NCI-H69 (cell line): ENCODE measurements at places on chromosomes 4 and X.
A peak's percentile ranks its signal among the peaks of the same experiment; 100 is the strongest.

GRCh38 chrX:43493756-43494155 is 162.3 kb upstream of the MAOA start:
- DNase-seq: no peak

- peak; percentile 70 for DNase-seq
Measured at GRCh38 chrX:48025561-48025960, 18.8 kb downstream of the SPACA5 start.

- peak; percentile 37 for DNase-seq
Measured at GRCh38 chr4:96352051-96352517, 512.2 kb downstream of the PDHA2 start.

GRCh38 chrX:40996886-40997530 is 88.2 kb upstream of the USP9X start:
- DNase-seq: peak; percentile 61

GRCh38 chr4:11106190-11106589 is 322.5 kb downstream of the HS3ST1 start:
- DNase-seq: no peak

DNA sequence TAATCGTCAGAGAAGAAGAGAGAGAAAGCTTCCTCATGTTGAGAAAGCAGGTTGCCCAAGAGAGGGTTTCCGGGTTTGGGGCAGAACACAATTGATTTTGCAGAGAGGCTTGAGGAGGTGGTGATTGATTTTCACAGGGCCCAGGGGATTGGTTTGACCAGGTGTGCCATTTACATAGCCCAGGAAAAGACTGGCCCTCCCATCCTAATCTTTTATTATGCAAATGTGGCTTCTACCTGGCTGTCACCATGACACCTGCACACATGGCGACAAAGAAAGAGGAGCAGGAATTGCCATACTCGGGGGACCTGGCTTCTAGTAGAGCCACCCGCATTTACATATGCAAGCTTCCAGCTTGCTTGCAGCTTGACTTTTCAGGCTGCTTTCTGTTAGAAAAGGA is 405.3 kb downstream of the PPP4R3C start:
- peak; percentile 40 for DNase-seq

DNA sequence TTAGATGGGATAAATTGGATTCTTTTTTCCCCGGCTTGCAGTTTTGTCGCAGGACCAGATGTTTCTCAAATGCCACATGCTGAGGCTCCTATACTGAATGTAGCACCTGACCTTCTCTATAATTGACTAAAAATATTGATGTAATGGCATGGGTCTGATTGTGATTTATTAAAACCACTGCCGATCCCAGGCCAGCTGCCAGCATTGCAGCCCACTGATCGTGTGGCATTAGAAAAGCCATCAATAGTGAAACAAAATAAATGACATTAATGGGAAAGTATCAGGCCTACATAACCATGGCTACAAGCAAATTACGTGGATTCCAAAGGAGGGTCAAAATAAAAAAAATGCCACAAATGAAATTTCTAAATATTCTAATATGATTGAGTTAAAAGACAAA is 98.7 kb downstream of the MAB21L2 start:
- peak; percentile 69 for DNase-seq

GRCh38 chr4:26076000-26076587 is 162.1 kb downstream of the SMIM20 start:
- no peak for DNase-seq

GRCh38 chrX:70979136-70979762 is 48.4 kb upstream of the SLC7A3 start:
- no peak for DNase-seq

- DNase-seq: no peak
Measured at GRCh38 chr4:74156521-74156920, 1.4 kb upstream of the MTHFD2L start.

DNA sequence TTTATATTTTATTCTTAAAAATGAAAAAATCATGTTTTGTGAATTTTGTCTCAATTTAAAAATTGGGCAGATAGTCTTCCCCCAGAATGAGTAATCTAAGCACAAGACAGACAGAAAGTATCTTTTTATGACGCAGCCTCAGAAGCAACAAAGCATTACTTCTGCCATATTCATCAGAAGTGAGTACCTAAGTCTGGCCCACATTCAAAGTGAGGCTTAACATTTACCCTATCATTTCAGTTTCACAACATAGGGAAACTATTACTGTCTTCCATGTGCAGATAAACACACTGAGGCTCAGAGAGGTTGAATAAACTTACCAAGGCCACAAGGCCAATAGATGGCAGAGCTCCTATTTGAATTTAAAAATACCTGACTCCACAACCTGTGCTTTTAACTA is 4.4 kb upstream of the PRDX4 start:
- DNase-seq: no peak

DNA sequence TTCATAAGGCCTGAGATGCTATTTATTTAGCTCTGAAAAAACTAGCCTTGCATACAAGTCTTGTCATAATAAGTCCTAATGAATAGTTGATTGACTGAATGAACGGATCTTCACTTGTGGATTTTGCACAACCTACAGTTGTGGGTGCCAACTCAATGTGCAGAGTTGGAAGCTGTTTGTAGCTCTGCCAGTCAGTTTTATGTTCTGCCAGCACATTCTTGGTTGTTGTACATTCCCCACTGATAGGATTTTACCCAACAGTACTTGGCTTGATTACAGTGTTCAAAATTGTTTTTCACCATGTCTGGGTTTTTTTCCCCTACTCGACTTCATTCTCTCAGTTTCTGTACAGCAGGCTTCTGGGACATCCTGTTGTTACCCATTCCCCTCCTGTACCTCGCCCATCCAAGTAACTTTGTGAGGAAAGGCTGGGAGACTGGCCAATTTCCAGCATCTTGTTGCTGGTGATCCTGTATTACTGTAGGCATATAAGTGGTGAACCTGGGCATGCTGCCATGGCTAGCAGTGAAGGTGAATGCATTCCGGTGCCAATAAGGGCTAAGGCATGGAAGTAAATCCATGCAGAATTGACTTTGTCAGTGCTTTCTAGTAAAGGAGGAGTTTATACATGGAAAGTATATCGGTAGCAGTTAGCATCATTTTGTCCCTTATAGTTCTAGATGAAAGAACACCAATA is 22.8 kb downstream of the IL1RAPL1 start:
- DNase-seq: peak; percentile 24

DNA sequence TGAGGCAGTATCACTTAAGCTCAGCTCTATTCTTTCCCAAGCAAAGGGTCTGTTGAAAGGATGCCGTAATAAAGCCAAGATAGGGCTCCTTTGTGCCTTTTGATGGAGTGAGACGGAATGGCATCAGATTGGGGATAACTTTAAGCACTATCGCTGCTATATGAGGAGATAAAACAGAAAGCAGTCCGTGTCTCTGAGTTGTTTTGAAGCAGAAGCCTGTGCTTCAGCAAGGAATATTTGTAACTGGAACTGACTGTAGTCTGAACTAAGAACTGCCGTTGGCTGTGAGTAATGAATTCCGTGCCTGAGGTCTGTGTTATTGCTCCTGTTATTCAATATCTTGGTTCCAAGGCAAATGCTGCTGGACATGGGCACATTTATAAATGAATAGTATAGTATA is 297.4 kb downstream of the ANKRD50 start:
- DNase-seq: no peak

DNA sequence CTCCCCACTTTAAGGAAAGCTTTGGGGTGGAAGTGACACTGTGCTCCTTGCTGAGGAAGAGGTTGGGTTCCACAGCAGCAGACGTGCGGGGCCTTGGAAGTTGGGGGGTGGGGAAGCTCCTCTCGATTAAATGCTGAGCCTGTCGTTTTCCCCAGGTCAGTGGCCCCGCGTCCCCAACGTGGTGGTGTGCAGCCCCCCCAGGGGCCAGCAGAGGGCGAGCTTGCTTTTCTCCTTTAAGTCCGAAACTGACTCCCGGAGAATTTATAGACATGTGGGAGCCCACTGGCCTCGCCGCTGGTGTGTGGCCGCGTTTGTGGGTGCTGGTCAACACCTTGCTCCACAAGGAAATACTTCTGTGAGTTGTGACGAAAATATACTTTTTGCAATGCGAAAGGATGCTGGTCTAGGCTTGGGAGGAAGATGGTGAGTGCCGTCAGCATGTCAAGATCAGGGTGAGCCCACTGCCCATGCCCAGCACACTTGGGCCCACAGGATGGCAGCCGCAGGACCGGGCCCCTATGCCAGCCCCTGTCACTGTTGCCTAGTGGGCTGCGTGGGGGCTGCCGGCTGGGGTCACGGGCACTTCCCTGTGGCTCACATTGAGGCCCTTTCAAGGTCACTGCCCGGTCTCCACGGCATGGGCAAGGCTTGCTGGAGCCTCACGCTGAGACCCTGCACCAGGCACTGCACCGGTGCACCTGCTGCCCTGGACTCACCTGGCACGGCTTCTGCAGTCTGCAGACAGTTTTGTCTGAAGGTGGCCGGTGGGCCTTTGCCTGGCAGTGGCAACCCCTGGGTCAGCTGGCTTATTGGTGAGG is 9.4 kb downstream of the UVSSA start:
- peak; percentile 42 for DNase-seq

DNA sequence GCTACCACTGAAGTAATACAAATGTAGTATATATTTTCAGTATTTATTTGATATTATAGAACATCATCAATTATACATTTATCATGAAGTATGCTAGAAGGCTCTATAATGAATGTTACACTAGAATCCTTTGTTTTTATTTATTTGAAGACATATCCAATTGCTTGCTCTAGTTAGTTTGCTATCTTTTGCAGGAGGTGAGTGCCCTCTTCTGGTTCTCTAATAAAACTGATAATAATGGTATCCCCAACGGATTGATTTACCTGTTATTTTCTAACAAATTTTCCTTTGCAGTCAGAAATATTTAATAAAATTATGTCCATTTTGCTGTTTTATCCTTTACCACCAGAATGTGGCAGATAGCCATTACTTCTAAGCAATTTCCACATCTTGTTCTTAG is 274.3 kb upstream of the TACR3 start:
- peak; percentile 42 for DNase-seq

DNA sequence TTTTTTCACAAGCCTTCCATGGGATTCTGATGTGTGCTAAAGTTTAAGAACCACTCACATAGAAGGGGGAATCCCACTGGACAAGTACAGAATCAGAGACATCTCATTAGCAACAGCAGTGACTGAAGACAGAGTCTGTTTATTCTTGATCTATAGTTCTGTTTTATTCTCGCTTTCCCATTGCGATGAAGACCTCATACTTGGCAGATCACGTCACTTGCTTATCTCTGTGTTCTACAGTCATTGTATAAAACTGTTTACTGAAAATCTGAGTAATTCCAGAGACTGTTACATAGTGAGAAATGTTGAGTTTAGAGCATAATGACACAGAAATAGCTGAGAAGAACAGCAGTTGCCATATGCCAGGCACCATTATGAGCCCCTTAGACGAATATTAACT is 185.5 kb downstream of the PTTG2 start:
- no peak for DNase-seq

DNA sequence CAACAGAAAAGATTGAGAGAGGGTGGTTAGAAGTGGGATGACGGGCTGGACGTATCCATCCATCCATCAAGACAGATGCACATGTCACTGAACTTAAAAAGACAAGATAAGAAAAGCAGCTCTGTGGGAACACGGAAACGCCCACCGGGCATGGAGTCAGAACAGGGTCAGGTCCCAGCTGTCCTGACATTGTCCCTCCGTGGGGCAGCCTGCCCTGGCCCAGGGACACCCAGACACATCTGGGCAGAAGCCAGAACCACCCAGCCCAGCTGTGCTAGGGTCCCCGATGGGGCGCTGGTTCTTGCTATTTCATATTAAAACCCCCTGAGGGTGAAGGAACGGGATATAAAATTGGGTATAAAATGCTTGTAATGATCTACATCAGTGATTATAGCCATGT is 88.5 kb downstream of the PPP2R2C start:
- no peak for DNase-seq

DNA sequence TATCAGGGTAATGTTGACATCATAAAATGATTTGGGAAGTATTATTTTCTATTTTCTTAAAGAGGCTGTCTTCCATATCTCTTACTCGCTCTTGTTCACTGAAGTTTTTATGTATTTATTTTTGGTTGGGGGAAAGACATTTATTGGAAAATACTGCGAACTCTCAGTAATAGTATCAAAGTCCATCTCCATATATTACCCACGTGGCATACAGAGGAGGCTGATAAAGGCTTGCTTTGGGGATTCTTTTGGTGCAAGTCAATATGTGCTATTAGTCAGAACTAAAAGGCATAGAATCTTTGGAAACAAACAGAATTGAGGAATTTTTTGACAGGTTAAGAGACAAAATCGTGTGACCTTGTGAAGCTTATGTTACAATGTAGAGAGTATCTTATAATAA is 101.3 kb downstream of the NYX start:
- no peak for DNase-seq

DNA sequence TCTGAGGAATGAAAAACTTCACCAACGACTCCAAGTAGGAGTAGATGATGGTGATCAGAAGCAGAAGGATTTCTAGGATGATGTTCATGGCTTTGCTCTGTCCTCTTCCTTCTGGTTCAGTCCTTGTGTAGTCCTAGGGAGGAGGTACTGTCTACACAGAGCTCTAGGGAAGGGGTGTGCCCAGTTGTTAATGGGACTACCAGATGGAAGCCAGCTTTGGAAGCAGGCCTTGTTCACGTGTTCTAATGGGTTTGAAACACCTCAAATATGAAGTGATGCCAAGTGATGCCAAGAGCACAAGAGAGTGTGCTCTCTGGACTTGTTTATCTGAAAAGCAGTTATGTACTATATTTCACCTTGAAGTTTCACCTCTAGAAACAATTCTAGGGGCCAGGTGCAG is at the start of gene HSD17B13:
HSD17B13 (minus strand) TSS at position 129 of the 400 bp plus-strand sequence; CDS start at position 88, 41 bp downstream.
- peak; percentile 93 for DNase-seq

DNA sequence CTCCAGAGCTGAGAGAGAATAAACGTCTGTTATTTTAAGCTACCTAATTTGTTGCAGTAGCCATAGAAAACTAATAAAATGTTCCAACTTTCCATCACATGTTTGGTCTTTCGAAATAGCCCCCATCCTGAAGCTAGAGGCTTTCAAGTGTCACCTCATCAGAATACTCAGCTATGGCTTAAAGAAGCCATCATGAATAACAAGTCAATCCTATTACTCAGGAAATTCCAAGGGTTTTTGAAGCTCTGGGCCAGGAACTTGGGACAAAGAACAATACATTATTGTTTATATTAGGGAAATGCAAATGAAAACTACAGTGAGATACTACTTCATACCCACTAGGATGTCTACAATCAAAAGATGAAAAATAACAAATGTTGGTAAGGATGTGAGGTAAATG is 42.2 kb downstream of the TBCK start:
- DNase-seq: no peak

- no peak for DNase-seq
Measured at GRCh38 chr4:1956631-1957030, 52.1 kb downstream of the NELFA start.

DNA sequence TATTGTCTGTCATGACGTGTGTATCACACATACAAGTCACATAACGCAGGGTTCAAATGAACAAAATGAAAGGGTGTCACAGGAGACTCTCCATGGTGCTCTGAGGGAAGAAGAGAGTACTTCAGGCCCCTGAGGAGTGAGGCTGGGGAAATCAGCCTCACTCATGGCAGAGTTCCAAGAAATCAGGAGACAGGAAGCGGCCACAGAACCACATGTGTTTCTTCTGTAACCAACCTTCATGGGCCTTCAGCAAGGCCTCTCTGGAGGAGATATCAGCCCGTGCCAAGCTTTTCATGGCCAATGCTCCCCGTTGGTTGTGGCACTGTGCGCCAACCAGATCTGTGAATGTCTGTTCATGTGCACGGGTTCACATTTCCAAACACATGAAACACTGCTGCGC is 76.0 kb downstream of the NAT8L start:
- peak; percentile 56 for DNase-seq

GRCh38 chr4:183757060-183757459 is 98.0 kb downstream of the TRAPPC11 start:
- DNase-seq: no peak
